ENCODE measurements at places on chromosomes 7 and 10.

GRCh38 chr10:132136689-132137088 is 50.1 kb upstream of the DPYSL4 start:
- DNase-seq: no peak

GRCh38 chr10:124480860-124481259 is 19.2 kb downstream of the LHPP start:
- DNase-seq: no peak

GRCh38 chr10:54958844-54959243 is 157.8 kb upstream of the PCDH15 start:
- DNase-seq: no peak

- no peak for DNase-seq
These were observed 97.3 kb upstream of the COL1A2 start for GRCh38 chr7:94297397-94297838.

DNA sequence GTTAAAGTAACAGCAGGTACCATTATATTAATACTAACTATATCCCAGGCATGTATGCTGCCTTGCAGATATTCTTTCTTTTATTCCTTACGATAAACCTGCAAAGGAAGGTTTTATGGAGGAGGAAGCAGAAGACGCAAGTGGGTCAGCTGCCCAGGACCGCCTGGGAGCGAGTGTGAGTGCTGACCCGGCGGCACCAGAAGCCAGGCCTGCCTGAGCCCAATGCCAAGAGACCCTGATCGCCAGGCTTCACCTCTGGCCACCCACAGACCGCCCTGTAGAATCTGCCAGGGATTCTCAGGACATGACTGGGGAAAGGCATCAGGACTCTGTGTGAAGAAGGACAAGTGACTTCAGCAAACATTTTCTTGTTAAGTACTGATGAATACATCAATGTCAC is 26.3 kb downstream of the PITRM1 start:
- DNase-seq: no peak

All from right kidney (tissue), 9 donors.